ENCODE measurements at places on chromosomes 5 and 9.

DNA sequence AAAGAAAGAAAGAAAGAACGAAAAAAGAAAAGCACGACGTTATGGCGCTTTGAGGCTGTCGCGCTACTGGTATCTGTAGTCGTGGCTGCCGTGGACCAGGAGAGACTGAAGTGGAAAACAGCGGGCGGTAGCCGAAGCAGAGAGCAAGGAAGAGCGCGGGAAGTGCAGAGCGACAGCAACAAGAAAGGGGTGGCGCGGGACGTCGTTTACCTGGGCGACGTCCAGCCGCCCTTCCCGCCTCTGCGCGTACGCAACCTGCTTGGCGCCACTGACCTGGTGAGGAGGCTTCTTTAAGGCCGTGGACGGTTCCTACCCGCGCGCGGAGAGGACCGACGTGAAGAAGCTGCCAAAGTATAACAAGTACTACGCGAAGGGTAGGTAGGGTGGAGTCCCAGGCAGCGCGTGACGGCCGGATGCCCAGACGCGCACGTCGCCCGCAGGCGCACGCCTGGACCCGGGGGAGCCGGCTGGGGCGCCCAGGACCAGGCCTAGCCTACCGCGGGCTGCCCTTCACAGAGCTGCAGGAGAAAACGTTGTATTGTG, 15.4 kb downstream of the CCL28 start:
- no peak for DNase-seq

GRCh38 chr5:180215783-180216630, 7.0 kb upstream of the RASGEF1C start:
- no peak for DNase-seq

GRCh38 chr5:52554293-52554692, 233.4 kb upstream of the ITGA1 start:
- DNase-seq: no peak

- no peak for DNase-seq
These were observed 211.9 kb downstream of the FBXL7 start for GRCh38 chr5:15711892-15712291.

DNA sequence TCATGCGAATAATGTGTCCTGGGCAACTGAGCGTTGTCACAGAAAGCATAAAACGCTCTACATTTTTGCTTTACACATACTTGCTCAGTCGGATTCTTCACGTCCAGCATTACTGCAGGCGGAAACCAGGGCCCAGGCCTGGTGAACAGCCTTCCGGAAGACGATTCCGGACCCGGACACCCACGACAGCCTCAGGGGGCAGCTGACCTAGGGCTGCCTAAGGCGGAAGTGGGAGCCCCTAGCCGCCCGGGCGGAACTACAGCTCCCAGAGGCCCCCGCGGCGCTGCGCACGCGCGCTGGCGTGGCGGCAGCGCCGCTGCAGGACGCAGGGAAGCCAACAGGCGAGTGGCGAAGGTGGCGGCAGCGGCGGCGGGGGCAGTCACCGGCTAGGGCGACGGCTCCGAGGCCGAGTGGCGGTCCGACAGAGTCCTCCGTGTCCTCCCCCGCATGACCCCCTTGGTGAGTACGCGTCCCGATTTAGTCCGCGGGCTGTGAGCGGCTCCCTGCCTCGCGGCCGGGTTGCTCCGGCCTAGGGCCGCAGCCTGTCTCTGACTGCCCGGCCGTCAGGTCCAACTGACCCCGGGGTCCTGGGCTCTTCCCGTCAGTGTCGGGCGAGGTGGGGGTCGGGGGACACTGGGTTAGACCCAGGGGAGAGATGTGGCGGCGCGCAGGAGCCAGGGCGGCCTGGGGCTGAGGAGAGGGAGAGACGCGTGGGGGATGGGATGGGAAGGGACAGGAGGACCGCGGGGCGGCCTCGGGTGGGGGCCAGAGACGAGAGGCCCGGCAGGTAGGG, at the start of gene GAPVD1:
Gene GAPVD1, plus strand, starts transcription at position 326 of the 793 bp plus-strand sequence. CDS start 37,096 bp downstream, outside the sequence.
- peak; percentile 89 for DNase-seq

DNA sequence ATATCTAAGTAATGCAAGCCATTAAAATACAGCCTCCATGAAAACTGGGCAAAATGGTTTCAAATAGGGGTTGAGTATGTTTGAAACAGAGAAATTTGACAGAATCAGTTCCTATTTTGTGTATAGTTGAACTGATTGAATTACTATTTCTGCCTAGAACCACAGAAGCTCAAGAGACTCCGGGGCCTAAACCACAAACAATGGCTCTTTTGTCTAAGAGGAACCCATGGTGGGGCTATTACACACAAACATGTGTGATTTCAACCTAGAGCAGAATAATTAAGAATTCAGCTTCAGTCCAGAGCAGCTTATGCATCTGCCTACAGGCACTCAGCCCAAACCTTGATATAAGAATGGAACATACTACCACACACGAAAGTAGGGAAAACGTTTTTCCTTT, 171.2 kb upstream of the MPDZ start:
- no peak for DNase-seq
